ENCODE measurements at places on chromosomes 11 and 22.
A peak's percentile ranks its signal among the peaks of the same experiment; 100 is the strongest.

- no peak for DNase-seq
Observed at GRCh38 chr22:40212121-40212520, 34.4 kb downstream of the TNRC6B start.

- DNase-seq = no peak
Observed at GRCh38 chr22:39226353-39226752, 18.4 kb downstream of the PDGFB start.

- DNase-seq = no peak
Observed at GRCh38 chr11:125402435-125402834, 93.6 kb downstream of the FEZ1 start.

DNA sequence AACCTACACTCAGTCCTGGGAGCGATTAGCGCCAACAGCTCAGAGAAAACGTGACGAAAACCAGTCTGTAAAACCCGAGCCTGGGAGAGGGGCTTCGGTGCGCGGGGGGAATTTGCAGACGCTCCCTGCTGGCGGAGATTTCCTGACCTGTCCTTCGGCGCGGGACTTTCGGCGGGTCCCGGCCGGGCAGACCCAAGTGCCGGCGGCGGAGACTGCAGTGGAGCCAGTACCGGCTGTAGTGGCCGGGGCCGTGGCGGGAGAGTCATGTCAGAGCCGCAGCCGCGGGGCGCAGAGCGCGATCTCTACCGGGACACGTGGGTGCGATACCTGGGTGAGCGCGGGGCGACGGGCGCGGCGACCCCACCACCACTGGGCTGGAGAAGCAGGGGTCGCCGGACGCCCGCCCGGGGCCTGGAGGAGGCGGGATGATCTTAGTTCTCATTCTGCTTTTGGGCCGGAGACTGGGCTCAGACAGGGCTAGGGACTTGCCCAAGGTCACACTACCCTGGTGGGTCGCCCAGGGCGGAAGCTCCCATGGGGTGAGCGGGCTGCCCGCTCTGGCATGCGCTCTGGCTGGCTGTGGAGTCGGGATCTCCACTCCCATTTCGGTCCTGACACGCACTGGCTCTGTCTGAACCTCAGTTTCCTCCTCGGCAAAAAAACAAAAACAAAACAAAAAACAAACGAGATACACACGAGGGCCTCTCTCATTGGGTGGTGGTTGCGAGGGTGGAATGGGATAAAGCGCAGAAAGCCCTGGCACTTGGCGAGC lies at the start of gene MTFP1:
Gene MTFP1, plus strand, starts transcription at position 153 of the 772 bp plus-strand sequence. Its CDS starts 112 bp downstream, at position 265.
- DNase-seq = peak; percentile 45

DNA sequence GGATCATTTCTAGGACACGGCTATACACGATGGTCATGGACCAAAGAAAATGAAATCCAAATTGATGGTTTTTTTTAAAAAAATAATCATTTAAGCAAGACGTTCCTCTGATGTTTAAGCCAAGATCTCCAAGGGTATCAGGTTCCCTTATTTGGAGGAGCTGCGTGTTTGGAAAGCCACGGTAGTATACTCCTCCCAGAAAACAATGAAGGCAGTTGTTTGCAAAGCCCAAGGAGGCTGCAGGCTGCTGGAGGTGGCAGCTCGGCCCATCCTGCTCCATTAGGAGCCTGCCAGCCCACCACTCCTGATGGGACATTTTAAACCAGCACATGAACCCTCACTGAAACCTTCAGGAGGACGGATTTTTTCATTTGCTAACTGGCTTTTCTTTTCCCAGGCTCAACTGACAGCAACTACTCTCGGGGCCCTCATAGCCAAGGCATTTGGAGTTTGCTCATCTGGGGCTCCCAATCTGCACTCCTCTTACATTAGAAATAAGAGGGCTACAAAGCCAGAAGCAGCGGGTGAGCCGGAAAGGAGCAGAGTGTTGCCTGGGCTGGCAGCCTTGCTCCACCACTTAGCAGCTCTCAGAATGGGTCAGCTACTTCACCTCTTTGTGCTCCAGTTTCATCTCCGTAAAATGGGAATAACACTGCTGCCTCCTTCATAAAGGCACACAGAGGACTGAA lies 58.4 kb downstream of the ABTB2 start:
- DNase-seq = no peak

GRCh38 chr11:31720225-31720624 lies 90.9 kb downstream of the PAX6 start:
- DNase-seq = no peak

- DNase-seq = no peak
Observed at GRCh38 chr11:28922386-28922981, 814.3 kb downstream of the METTL15 start.

DNA sequence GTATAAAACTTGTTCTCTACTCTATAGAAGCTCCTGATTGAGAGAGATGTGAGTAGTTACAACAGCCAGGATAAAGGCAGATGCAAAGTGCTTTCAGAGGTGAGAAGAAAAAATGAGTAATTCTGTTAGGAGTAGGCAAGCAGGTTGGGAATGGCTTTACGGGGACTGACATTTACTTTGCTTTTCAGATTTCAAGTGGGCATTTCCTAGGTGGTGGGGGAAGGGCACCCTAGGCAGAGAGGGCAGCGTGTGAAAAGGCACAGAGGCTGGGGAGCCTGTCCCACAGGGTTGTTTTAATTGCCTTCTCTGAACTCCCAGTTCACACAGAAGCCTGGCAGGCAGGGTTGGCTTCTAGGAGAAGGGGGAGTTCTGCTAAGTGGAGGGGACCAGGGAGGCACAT lies 106.5 kb downstream of the NAV2 start:
- no peak for DNase-seq

DNA sequence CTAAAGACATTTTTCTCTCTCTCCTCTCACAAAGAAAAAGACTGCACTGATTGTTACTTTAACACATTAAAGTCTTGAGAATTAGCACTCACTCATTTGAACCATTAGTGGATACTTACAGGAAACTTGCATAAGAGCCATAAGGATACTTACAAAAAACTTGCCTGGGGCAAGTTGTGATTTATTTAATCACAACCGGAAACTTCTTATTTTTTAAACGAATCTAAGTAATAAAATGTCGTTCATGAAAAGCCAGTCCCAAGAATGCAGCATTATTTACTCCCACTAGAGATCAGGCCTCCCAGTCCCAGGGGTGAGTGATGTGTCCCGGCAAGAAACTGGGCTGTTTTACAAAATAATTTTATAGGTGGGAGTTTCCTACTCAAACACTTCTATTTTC lies 59.3 kb upstream of the TTC12 start:
- no peak for DNase-seq

DNA sequence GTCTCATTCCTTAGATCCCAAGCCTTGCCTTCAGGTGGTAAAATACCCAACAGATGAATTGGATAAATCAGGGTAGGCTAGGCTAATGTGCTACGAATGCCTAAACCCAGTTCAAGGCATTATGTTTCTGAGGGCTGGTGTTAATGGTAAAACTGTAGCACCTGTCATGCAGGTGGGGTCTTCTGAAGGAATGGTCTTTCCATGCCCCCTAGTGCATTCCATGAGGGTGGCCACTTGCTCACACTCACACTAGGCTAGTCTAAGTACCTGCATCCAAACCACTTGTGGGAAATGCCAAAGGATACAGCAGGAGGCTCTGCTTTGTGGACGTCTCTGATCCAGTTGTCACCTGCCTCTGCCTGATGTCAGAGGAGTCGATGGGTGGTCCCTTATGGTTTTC lies 24.2 kb upstream of the UCP3 start:
- no peak for DNase-seq

- DNase-seq = no peak
Observed at GRCh38 chr11:26227301-26227746, 104.6 kb upstream of the ANO3 start.

DNA sequence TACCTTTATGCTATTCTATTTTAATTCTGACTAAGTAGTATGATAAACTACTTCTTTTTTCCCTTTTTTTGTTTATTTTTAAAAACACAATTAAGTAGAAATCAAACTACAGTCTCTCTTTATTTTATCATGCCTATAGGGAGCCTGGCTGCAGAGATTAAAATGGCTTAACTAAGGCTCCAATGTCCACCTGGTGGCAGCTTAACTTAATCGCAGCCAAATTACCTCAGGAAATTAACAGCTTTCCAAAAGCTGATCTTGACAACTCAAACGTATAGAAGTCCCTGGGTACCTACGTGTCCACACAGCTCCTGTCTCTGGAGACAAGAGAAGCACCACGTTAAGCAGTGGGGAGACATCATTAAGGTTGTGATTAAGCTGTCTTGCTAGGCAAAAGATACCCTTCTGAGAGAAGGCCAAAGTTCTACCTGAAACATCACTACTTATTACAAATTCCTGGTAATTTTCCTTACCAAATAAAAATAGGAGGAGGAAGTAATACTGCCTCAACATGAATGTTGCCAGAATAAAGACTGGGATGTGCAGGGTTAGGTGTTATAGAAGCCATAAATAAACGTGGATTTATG lies 63.2 kb upstream of the SNX19 start:
- no peak for DNase-seq

- no peak for DNase-seq
Observed at GRCh38 chr11:112881461-112881860, 79.8 kb upstream of the NCAM1 start.

- DNase-seq = no peak
Observed at GRCh38 chr11:126853732-126854131, 146.8 kb downstream of the KIRREL3 start.

GRCh38 chr22:45907996-45908395 lies 69.0 kb downstream of the WNT7B start:
- DNase-seq = no peak

DNA sequence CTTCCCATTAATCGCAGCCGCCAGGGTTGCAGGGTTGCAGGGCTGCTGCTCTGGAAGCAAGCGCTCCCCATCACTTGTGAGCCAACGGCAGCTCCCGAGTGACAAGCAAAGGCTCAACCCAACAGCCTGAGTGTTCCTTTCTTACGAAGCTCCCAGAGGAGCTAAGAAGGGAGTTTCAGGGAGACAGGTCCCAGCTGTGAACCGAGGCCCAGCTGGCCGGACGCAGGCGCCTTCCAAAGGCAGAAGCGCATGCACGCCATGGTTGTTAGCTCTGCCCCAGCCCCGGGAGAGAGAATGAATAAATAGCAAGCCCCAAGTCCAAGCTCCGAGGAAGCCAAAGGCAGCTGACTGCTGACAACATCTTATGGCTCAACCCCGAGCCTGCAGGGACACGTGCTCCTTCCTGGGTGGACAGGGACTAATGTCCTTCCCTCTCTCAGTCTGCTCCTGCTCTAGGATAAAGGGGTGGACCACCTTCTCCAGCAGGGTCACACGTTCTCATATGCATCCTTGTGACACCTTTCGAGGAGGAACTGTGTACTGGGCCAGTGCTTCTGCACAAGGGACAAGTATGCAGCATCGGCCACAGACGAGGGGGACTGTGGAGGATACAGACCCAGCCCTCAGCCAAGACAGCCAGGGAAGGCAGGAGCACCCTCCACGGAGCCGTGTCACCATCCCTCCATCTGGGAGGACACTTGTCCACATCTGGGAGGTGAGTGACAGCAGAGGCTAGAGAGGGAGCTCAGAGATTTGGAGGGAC lies 29.9 kb downstream of the SHANK2 start:
- no peak for DNase-seq

GRCh38 chr11:36711104-36711825 lies 113.2 kb upstream of the RAG2 start:
- DNase-seq = no peak

GRCh38 chr22:17743661-17744411 lies 30.4 kb downstream of the BID start:
- DNase-seq = no peak

GRCh38 chr22:44702479-44703198 lies 635 bp downstream of the PRR5 start:
- DNase-seq = no peak

GRCh38 chr11:45607995-45608394 lies 57.4 kb downstream of the CHST1 start:
- DNase-seq = no peak

- no peak for DNase-seq
Observed at GRCh38 chr11:100004541-100004940, 682.5 kb upstream of the ARHGAP42 start.

- no peak for DNase-seq
Observed at GRCh38 chr11:124467381-124467927, 22.0 kb upstream of the OR8B8 start.

- no peak for DNase-seq
Observed at GRCh38 chr22:34858066-34858465, 207.9 kb upstream of the ISX start.

GRCh38 chr11:133669371-133670053 lies 137.2 kb upstream of the OPCML start:
- DNase-seq = no peak

DNA sequence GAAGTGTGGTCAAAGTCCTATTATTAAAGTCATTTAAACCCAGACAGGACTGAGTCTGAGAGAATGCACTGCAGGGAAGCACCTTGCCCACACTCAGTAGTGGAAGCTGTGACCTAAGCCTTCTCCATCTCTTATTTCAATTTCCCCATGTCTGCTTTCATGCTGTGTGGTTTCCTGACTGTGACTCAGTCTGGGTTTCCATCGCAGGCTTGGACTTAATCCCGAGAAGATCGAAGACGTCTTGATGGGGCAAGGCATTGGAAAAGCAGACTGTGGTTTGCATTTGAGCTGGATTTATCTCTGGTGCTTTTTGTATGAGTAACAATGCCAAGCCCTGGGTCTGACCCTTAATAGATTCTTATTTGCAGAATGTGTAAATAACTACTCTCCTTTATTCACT lies 238.9 kb downstream of the NTM start:
- no peak for DNase-seq

GRCh38 chr11:104332110-104332509 lies 168.2 kb upstream of the PDGFD start:
- DNase-seq = no peak

DNA sequence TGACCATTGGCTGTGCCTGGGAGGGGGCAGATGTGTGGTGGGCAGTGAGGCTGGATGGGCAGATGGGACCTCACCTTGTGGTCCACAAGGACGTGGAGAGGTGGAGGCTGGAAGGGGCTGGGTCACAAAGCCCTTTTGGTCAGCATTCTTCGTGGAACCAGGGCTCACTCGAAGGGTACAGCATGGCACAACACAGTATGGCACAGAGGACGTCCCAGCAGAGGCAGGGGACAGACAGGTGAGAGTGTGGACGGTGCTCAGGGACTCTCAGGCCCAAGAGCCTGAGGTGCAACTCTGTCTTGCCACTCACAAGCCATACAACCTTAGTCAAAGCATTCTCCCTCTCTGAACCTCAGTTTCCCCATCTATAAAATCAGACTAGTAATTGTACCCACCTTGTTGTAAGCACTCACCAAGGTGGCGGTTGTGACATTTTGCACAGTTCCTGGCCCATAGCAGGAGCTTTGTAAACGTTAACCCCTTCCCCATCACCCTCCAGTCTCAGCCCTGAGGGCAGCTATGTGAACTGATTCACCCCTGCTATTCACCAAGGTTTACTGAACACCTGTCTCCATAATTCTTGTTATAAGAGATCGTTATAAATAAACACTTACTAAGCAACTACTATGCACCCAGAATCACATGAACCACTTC lies 11.6 kb upstream of the TSKU start:
- no peak for DNase-seq

DNA sequence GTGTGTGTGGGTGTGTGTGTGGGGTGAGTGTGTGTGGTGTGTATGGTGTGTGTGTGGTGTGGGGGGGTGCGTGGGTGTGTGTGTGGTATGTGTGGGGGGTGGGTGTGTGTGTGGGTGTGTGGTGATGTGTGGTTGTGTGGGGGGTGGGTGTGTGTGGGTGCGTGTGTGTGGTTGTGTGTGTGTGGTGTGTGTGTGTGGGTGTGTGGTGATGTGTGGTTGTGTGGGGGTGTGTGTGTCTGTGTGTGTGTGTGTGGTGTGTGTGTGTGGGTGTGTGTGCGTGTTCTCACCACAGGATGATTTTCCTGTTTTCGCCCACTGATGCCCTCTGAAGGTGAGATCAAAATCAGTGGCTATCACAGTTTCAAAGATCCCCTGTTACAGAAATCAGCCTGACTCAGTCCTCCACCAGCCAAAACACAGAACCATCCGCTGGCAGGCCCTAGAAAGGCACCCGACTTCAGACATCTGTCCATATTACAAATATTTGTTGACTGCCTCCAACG lies 24.7 kb downstream of the CPT1A start:
- no peak for DNase-seq
